Activated naive CD4-positive, alpha-beta T cell (primary cell): ENCODE measurements at places on chromosomes 7 and 10.

DNA sequence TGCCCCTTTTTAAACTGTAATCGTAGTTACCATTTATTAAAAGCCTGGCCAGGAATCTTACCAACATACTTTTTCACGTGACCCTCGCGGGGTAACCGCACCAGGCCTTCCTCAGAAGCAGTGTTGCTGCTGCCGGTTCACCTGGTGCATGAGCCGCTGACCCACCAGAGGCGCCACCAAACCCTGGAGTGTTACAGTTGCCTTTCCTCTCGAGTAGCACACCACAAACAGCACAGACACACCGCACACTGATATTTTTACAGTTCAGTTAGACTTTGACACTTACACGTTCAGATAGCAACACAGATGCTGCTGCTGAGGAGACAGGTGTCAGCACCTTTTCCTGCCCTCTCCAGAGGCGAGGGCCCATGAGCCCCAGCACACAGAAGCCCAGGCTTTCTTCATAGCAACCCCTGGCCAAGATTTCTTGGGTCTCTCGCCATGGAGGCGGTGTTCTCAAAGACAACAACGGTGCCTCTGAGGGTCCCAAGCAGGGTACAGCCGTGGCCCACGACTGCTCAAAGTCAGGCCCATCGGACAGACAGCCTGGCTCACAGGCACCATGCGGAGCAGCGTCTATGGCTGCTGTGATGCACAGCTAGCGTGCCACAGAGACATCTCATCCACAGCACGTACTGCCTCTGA is 123.1 kb downstream of the DIP2C start:
- DNase-seq = no peak

GRCh38 chr10:100334762-100335161 is 4.7 kb upstream of the PKD2L1 start:
- no peak for DNase-seq

GRCh38 chr10:18308600-18308999 is 168.4 kb downstream of the CACNB2 start:
- DNase-seq = no peak

DNA sequence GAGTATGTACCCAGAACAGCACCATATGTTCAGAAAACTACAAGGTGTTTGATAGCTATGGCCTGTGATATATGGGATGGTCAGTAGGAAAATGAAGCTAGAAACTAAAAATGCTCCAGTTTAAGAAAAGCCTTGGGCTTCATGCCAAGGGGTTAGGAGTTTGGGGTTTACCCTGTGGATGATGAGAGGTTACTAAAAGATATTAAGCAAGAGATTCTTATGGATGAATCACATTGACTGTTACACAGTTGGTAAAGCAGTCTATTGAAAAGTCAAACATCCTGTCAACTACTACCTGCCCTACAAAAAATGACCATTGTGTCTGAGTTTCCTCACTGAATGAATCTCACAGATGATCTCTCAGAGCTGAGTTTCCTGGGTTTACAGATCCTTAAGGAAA is 166.2 kb upstream of the INHBA start:
- no peak for DNase-seq

DNA sequence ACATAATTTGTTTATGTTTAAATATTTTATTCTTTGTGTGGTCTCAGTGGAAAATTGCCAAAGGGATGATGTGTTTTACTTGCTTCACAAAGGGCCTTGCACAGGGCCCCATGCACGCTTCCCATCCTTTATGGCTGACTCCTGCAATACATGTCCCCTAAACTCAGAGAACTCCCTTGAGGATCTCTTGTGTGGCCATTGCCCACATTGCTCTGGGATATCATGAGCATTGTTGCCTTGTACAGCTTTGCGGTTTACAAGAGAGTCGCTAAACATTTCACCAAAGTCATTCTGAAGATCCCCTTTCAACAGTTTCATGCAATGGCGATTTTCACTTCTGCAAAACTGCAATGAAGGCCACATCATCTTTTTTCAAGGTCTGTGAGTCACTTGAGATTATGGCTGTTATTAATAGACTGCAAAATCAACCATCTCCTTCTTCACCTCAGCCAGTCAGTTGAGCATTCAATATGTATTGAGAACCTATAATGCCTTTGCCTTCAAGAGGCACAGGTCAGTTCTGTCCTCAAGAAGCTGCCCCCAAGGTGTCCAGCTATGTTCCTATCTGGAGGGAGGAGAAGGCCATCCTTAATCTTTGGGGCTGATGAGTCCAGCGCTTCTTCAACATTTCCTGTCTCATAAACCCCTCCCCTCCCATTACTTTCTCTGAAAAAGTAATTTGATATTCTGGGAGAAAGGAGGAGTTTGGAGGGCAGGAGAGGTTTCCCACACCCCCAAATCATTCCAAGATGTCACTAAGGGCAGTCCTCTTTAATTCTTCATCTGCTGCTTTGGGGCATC is 108.1 kb downstream of the CCDC71L start:
- no peak for DNase-seq

DNA sequence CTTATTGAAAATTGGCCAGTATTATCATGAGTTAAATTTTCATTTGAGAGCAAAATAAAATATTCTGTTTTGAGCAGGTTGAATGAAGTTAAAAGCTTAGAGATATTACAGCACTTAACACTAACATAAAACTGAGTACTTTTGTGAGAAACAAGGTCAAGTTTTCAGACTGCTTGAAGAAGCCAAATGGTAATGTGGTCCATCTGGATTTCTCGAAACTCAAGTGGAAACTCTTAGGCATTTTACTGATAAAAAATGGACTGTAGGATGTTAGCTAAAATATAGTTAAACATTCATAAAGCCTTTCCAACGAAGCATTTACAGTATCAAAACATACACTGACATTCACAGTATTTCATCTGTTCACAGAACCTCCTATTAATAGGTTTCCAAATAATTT is 528.1 kb upstream of the SEMA3D start:
- DNase-seq = no peak

GRCh38 chr10:66843396-66843795 is 82.4 kb upstream of the LRRTM3 start:
- no peak for DNase-seq

DNA sequence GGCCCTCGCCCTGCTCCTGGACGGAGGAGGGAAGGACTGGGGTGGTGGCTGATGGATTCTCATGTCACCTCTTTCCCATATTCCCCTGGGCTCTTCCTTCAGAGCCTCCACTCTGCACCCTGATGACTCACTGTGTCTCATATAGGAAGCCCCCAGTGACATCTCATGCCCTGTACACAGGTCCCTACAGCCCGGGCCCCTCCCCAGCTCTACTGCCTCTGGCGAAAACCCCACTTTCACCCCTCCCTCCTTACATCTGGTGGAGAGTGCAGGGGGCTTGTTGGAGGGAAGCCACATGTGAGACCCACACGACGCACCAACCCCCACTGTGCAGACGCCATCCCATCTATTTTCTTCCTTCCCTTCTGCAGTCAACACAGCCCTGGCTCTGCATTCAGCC is 72.8 kb upstream of the ZNF479 start:
- DNase-seq = no peak

DNA sequence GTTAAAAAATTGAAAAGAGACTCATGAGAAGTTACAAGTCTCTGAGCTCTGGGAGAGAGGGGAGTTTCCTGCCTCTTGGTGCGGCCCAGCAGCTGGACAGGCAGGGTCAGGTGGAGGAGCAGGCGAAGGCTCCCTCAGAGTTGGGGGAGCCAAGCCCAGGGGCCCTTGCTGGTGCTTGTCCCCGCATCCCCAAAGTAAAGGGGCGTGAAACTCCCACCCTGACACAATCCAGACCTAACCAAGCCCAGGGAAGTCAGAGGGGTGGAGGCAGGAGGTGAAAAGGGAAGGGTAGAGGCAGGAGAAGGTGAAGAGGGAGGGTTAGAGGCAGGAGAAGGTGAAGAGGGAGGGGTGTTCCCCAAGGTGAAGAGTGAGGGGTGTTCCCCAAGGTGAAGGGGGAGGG is 322.8 kb downstream of the GLRX3 start:
- DNase-seq = no peak

DNA sequence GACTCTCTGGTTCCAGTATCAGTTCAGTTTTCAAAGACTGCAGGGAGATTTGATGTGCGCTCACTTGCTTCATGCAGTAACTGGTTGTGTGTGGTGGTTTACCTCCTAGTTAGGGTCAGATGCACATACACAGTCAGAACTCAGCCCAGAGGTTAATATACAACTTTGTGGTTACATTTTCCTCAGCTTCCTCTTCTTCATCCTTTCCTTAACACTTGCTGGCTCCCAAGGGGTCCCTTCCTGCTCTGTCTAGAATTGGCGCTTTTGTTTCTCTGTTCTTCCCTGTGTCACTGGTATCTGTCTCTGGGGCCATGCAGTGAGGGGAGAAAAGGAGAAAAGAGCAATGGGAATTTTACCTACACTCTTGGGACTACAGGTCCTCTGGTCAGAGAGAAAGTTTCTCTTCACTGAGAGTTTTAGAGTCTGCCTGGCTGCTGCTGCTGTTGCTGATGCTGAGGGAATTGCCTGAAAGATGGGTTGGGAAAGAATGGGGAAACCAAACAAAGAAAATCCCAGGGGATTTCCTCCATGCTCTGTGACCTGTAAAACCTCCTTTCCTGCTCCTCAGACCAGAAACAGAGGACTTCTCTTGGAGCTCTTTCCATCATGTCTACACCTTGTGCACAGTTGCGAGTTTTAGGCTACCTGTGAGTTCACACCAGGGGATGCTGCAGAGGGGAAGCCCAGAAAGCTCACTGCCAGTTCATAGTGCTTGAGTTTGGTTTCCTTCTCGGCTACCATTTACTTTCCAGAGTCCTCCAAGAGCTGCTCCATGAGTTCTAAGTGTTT is 74.6 kb downstream of the WDFY4 start:
- no peak for DNase-seq

- no peak for DNase-seq
Measured at GRCh38 chr7:1749351-1749863, 79.3 kb downstream of the ELFN1 start.

GRCh38 chr7:33932832-33933468 is 27.6 kb downstream of the BMPER start:
- peak; percentile 27 for DNase-seq

DNA sequence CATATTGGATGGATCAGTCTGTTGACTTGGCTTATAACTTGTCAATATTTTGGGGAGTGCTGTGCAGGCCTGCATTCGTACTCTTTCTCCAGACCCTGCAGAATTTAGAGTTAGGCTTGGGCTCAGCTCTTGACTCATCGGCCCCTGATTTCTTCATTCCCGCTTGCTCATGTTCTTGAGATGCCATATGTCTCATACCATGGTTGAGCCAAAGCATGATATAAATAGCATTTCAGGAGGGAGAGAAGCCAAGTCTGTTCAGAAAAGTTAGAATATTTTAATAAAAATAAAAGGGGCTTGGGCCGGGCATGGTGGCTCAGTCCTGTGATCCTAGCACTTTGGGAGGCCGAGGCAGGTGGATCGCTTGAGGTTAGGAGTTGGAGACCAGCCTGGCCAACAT is 898.1 kb downstream of the TYW1 start:
- DNase-seq = no peak

- DNase-seq = no peak
Measured at GRCh38 chr7:100171087-100171681, 2.8 kb upstream of the GAL3ST4 start.

DNA sequence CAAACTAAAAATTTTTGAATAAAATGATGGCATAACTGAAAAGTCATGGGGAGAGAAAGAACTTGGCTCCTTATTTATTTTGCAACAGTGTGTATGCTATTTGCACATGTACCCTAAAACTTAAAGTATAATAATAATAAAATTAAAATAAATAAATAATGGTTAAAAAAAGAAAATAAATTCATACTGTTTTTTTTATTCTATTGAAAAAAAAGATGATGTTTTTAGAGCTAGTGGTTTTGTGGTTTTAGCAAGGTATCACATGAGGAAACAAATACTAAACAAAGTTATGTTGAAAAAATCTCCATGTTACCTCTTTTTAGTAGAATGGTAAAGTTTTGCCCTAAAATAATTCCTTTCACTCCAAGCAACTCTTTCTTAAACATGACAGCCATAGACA is 26.2 kb downstream of the TMEM168 start:
- DNase-seq = no peak

GRCh38 chr7:103127006-103127405 is 21.9 kb downstream of the NAPEPLD start:
- no peak for DNase-seq

GRCh38 chr7:151895631-151896031 is 18.7 kb upstream of the PRKAG2 start:
- DNase-seq = no peak

GRCh38 chr7:33448035-33448434 is 318.7 kb downstream of the BBS9 start:
- DNase-seq = no peak

GRCh38 chr10:12602521-12602920 is 253.2 kb downstream of the CAMK1D start:
- DNase-seq = no peak

DNA sequence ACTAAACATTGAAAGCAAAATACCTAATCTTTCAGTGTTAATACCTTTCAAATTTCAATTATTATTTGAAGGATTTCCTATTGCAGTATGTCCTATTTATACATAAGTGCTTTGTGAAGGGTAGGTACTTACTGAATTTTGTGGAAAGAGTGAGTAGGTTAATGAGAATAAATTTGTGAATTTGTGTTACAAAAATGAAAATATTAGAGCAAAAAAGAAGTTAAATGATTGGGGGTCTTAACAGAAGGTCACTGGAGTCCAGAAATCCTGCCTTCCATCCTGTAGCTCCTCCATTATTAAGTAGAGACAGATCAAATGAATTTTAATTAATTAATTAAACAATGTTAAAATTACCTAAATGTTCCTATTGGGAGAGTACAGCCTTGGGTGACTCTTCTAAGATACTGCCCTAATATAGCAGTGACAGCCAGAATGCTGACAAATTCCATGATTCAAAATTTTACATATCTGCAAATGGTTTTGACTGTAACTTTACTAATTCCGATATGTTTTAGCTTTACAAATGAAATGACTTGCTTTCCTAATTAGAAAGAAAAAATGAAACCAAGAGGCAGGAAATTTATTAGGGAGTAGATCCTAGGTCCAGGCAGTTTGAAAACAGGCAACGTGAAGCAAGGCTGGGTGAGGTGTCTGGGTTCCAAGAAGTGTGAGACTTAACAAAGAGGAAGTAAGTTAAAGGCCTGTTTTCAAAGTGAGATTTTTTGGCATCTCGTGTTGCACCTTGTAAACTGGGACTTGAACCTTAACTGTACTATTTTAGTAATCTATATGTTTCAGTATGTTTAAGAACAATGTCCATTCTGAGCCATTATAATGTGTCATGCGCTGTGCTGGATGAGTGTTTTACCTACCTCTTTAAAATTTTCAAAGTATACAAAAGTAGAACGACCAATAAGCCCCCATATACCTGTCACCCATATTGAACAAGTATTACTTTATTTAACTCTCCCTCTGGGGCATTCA is 1.5 kb downstream of the PIK3CG start:
- DNase-seq = no peak

DNA sequence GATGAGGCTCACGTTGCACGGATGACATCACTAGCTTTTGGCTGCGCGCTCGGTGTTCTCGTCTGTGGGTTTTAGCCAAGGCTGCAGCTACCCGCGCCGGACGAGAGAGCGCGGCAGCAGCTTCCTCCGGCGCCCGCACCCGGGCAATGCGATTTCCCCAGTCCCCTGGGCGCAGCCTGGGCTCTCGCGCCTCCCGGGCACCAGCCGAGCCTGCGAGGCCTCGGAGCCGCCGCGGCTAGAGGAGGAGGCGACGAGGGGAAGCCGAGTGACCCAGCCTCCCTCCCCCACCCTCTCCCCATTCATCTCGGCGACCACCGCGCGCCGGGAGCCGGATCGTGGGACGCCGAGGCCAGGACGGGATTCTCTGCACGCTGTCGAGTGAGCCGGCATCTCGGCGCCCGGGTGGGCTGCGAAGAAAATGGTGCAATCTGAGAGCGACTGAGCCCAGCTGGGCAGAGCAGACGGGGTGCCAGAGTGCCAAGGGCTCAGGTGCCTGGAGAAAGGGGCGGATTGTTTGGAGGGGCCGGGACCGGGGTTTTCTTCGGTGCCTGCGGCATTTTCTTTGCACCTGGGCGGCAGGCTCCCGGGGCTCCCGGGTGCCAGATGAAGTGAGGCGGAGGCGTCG is 1.2 kb upstream of the TMEM178B start:
- no peak for DNase-seq
